ENCODE measurements at places on chromosomes 7 and 10. TPM values are rescaled to one million over a fixed set of nuclear protein-coding genes. Genes with fewer than 3 reads are reported as not detected.
A peak's percentile ranks its signal among the peaks of the same experiment; 100 is the strongest.

Gene CFAP70
- polyA plus RNA-seq = not detected

Gene OLAH
- polyA plus RNA-seq = 0.20 TPM

Gene TRPV5
- not detected for polyA plus RNA-seq

- H3K27ac ChIP-seq = no peak overlapping the region
- DNase-seq = peak; percentile 1
- no peaks in the 10 kb centered on the region for H3K4me1 ChIP-seq
- no peak overlapping the region for H3K4me3 ChIP-seq
- no peaks in the 10 kb centered on the region for H3K27me3 ChIP-seq
Measured at GRCh38 chr7:16801111-16801542, 3.7 kb downstream of the AGR2 start.

DNA sequence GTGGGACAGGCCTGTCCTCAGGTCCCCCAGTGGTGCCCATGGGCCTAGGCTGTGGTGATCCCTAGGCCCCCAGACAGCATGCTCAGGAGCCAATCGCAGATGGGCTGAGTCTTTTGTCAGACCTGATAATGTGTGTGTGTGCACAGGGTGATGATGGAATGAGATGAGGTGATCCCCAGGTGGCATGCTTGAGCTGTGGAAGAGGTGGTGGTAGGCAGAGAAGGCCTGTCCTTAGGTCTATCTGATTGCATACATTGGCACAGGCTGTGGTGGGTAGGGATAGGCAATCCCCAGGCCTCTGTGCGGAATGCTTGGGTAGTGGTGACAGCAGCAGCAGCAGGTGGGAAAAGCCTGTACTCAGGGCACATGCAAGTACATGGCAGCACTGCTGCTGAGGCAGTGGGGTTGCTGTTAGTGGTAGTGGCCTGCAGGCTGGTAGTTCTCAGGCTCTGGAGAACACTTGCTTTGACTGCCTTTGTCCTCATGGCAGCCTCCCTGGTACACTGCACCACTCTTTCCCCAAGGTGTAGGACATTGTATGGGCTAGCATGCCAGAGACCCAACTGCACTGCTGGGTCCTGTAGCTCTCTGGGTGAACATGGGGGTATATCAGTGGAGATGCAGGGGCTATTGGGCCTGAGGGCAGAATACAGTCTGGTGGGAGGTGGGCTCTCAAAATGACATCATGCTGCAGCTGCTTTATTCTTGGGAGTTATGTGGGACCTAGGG, 260.9 kb upstream of the PLPP4 start:
- H3K27me3 ChIP-seq = no peaks in the 10 kb centered on the region
- no peak overlapping the region for H3K27ac ChIP-seq
- no peaks in the 10 kb centered on the region for H3K36me3 ChIP-seq
- no peak overlapping the region for H3K4me3 ChIP-seq
- DNase-seq = no peak

DNA sequence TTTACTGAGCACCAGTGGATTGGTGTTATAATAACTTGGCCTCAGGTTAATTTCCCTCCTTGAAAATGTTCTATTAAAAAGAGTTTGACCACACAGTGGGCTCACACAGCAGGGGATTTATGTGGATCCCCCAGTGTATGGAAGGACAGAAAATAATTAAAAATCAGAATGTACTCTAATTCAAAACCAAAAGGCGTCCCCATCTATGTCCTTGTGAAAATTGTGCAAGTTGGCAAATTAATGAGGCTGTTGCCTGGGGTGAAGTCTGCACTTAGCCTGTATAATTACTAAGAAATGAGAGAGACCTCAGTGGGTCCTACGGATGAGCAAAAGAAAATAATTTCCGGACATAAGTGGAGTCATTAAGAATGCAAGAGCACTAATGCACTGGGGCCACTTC, 31.1 kb downstream of the PIK3CG start:
- H3K4me3 ChIP-seq = no peak overlapping the region
- H3K27ac ChIP-seq = no peak overlapping the region
- no peak for DNase-seq
- H3K36me3 ChIP-seq = peaks cover 21% of the 10 kb centered on the region

DNA sequence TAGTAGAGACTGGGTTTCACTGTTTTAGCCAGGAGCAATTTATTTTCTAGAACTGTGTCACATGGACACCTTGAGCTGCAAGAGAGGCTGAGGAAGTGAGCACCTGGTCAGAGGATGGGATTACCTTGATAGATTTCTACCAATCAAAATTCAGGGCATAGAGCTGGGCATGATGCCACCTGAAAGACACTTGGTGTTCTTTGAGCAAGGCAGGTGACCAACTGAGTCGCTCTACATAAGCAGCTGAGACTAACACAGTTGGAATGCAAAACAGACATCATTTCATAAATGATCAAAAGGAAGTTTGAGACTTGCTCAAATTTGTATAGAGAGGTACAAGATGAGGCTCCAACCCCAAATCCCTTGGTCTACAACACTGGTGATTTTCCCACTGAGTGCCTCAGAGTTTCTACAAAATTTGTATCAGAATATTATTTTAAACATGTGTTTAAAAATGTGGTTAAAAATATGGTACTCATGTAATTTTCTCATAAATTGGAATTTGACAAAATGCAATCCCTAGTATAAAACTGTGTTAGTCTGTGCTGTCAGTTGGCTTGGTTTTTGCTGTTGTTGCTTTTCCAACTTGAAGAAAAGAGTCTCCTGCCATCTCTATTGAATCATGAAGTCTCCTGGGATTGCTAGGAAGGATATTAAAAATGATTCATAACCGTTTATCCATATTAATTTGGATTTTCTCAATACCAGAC, 156.4 kb upstream of the MDFIC start:
- no peak for DNase-seq
- no peaks in the 10 kb centered on the region for H3K27me3 ChIP-seq
- no peak overlapping the region for H3K27ac ChIP-seq

DNA sequence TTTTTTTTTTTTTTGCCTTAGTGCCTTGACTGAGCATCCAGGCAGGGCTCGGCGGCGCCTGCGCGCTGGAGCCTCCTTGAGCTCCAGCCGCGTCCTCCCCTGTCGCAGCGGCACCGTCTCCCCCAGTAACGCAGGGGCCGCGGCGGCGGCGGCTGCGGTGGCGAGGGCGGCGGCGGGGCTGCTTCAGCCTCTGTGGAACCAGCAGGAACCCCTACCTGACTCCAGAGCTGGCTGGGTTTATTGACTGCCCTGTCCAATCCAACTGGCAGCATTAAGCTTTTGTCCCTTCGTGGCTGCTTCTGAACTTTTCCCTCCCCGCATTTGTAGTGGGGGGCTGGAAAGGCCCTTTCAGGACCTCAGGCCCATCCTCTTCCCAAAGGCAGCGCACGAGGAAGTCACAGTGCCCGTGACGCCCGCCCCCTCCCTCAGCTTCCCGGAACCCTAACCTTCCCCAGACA, at the start of gene GPR85:
TSS of gene GPR85 (minus strand) at position 397 of the 458 bp plus-strand sequence. CDS start 2,106 bp downstream, outside the sequence.
- H3K4me3 ChIP-seq = no peak within 1 kb of the TSS
- no peak within 1 kb of the TSS for H3K27ac ChIP-seq
- H3K4me1 ChIP-seq = peaks cover 7% of the 10 kb centered on the region
- H3K36me3 ChIP-seq = no peaks in the 10 kb centered on the region

GRCh38 chr7:43834463-43835251, 34.7 kb downstream of the MRPS24 start:
- peak overlapping the region; percentile 60 for H3K27ac ChIP-seq
- H3K27me3 ChIP-seq = no peaks in the 10 kb centered on the region
- no peaks in the 10 kb centered on the region for H3K36me3 ChIP-seq
- peaks cover 14% of the 10 kb centered on the region for H3K4me1 ChIP-seq
- peak overlapping the region; percentile 58 for H3K4me3 ChIP-seq

- no peaks in the 10 kb centered on the region for H3K27me3 ChIP-seq
- H3K36me3 ChIP-seq = no peaks in the 10 kb centered on the region
- H3K4me1 ChIP-seq = no peaks in the 10 kb centered on the region
- H3K27ac ChIP-seq = no peak overlapping the region
Measured at GRCh38 chr10:127834221-127834620, 58.5 kb downstream of the CLRN3 start.

- DNase-seq = no peak
- H3K4me1 ChIP-seq = peaks cover 45% of the 10 kb centered on the region
- no peak overlapping the region for H3K4me3 ChIP-seq
Measured at GRCh38 chr7:22566176-22566575, 66.2 kb upstream of the STEAP1B start.

DNA sequence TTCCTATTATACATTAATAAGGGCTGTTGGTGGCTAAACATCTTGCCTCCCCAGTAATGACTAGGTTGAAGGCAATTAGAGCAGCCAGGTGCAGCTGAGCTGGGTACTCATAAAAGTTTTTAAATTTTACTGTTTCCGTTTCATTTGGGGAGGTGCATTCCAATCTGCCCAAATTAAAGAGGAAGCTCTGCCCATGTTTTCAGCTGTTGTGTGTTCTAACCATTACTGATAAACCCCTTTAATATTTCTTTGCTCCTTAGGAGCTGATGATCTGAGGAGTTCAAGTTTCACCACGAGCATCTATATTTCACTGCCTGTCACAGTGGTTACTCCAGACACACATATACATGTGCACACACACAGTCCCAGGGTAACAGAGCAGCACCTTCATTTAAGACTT, 94.4 kb downstream of the JAZF1 start:
- H3K4me1 ChIP-seq = no peaks in the 10 kb centered on the region
- no peaks in the 10 kb centered on the region for H3K36me3 ChIP-seq
- H3K4me3 ChIP-seq = no peak overlapping the region
- H3K27me3 ChIP-seq = no peaks in the 10 kb centered on the region
- H3K27ac ChIP-seq = no peak overlapping the region
- no peak for DNase-seq

- no peaks in the 10 kb centered on the region for H3K27me3 ChIP-seq
- no peaks in the 10 kb centered on the region for H3K36me3 ChIP-seq
- no peaks in the 10 kb centered on the region for H3K4me1 ChIP-seq
- H3K4me3 ChIP-seq = no peak overlapping the region
- no peak overlapping the region for H3K27ac ChIP-seq
Measured at GRCh38 chr10:61774031-61774430, 111.3 kb downstream of the CABCOCO1 start.

GRCh38 chr7:1992554-1992953, 240.2 kb downstream of the MAD1L1 start:
- no peaks in the 10 kb centered on the region for H3K36me3 ChIP-seq
- H3K4me1 ChIP-seq = peaks cover 5% of the 10 kb centered on the region
- H3K27ac ChIP-seq = no peak overlapping the region
- no peaks in the 10 kb centered on the region for H3K27me3 ChIP-seq

- H3K36me3 ChIP-seq = no peaks in the 10 kb centered on the region
- DNase-seq = no peak
- H3K4me1 ChIP-seq = no peaks in the 10 kb centered on the region
- no peaks in the 10 kb centered on the region for H3K27me3 ChIP-seq
Measured at GRCh38 chr7:14287398-14287797, 297.9 kb upstream of the ETV1 start.

GRCh38 chr7:3974329-3974728, 673.3 kb downstream of the SDK1 start:
- no peak for DNase-seq
- no peak overlapping the region for H3K4me3 ChIP-seq
- H3K27me3 ChIP-seq = no peaks in the 10 kb centered on the region
- no peak overlapping the region for H3K27ac ChIP-seq
- H3K36me3 ChIP-seq = no peaks in the 10 kb centered on the region

All from CD4-positive, alpha-beta memory T cell (primary cell).